Activated naive CD4-positive, alpha-beta T cell treated with anti-CD3 and anti-CD28 coated beads, Interleukin-2, amount 50 U/mL, for 72 hours (primary cell): ENCODE measurements at places on chromosomes 2 and 18.

DNA sequence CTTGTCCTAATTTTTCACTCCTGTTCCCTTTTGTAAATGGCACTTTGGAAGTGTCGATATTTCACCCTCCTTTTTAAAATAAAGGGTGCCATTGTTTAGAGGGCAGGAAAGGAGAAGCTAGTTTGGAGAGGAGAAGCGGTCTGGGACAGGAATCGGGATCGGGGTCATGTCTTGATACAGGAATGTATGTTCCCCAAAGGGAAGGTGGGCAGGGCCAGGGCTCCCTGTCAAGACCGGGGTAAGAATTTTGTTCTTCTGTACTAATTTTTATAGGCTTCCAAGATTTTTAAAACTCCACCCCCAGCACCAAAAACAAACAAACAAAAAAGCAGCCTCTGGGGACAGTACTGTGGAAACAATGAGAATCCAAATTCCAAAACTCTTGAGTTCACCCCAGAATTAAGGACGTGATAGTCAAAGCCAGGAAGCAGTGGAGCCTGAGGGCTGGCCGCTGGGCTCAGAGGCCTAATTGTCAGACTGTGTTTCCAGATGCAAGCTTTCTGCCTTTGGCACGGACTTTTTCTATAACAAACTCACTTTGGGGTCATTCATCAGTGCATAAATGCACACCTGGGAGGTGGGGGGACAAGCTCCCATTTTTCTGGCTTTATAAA lies 250.4 kb upstream of the SIX2 start:
- DNase-seq = no peak

- DNase-seq = no peak
Observed at GRCh38 chr2:8965216-8965969, 38.1 kb downstream of the MBOAT2 start.

GRCh38 chr2:211881449-211881848 lies 657.2 kb downstream of the ERBB4 start:
- no peak for DNase-seq

GRCh38 chr2:73297151-73297559 lies 3.8 kb upstream of the EGR4 start:
- no peak for DNase-seq

DNA sequence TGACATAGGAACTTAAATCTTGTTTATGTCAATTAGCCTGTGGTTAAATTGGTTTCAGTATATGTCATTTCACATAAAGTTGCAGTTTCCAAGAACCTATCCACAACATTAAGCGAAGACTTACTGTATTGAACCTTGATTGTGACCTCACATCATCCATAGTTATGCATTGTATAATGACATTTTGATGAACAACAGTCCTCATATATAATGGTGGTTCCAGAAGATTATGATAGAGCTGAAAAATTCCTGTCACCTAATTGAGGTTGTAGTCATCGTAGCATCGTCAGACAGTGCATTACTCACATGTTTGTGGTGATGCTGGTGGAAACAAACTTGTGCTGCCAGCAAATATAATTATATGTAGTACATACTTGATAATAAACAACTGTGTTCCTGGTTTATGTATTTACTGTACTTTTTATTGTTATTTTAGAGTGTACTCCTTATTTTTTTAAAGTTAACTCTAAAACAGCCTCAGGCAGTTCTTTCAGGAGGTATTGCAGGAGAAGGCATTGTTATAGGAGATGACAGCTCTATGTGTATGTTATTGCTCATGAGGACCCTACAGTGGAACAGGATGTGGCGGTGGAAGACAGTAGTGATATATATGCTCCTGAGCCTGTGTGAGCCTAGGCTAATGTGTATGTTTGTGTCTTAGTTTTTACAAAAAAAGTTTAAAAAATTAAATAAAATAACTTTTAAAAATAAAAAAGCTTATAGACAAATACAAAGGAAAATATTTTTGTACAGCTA lies 56.6 kb downstream of the UBE2E3 start:
- DNase-seq = no peak

- DNase-seq = no peak
Observed at GRCh38 chr18:48771641-48772375, 179.0 kb downstream of the SMAD7 start.

DNA sequence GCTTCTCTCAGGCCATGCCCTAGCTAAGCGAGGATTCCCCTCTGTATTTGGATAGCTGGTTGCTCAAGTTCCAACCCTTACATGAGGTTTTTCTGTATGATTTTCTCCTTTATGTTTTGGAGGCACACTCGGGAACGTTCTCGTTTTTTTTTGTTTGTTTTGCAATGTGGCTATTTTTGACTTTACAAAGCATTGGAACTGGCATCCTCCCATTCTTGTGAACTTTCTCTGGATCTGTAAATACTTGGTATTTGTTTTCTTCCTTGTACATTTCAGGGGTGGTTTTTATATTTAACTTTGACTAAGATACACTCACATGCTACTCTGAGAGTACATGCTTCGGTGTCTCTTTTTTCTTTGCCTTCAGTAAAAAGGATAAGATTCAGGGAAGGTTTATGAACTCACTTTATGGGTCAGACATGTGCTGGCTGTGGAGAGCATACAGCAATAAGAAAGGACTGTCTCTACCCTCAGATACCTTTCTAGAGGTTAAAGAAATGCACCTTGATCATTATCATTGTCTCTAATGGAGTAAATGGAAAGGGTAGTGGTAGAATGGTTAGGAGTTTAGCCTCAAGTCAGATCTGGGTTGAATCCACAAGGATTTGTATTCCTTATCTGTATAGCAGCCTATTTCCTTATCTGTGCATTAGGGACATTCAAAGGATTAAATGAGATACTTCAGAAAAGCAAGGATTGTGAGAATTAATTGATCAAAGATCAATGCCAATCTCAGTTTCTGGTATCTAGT lies 61.9 kb downstream of the MEIS1 start:
- no peak for DNase-seq

- DNase-seq = no peak
Observed at GRCh38 chr2:53129851-53130250, 637.8 kb upstream of the CHAC2 start.

DNA sequence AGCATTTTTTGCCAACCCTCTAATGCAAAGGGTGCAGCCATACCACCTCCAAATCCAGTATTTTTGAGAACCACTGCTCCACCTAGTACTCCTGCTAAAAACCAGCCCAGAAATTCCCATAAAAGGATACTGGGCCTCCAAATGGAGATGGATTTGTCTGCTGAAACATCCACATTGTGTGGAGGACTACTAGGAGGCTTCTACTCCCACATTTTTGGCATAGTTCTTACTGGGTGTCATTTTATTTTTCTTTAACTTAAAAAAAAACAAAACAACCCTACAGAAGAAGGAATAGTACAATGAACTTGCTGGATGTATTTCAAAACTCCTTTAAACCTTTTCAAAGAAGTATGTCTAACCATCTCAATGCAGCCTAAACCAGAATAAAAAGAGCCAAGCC lies 219.2 kb downstream of the SRBD1 start:
- DNase-seq = no peak

DNA sequence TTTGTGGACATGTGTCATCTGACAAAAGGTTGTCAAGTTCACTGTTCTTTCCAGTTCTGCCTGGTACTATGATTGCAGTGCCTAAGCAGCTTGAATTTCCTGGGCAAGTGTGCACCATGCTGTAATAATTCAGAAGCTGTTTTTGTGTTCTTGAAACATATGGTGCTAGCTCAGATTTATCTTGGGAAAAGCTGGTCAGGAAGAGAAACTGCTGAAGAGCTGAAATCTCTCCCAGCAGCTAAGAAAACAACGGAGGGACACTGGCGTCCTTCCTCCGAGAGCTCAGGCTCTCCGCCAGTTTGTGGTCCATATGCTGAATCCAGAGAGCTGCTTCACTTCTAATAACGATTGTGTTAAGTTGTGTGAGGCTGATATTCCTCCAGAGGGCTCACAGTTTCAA lies 642.0 kb downstream of the DPP10 start:
- DNase-seq = no peak

DNA sequence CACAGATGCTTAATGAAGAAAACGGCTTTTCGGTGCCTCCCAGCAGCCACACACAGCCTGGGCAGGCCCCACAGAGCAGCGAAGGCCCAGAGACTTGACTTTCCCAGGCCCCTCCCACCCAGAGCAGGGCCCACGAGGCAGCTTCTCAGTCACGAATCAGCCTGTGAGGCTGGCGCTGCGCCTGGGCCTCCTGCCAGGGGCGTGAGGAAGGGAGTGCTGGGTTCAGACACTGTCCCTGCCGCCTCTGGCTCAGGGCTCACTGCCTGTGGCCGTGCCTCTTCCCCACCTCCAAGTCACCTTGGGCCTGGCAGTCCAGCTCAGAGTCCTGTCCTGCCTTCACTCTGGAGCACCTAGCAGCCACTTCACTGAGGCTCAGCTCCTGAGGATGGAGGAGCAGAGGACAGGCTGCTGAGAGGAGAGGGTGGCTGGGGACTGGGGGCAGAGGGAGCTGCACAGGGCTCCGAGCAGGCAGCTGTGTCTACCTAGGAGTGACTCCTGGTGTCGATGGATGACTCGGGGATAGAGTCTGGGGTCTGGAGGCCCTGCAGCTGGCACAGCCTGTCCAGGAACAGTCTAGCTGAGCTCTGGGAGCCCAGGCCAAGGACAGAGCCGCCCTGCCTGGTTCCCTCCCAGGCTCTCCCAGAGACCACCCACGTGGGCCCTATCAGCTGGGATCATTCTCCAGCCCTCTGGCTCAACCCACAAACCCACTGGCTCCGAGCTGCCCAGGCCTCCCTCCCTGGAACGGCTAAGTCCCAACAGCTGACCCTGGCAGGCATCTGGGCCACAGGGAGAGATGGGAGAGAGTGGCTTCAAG lies 36.4 kb upstream of the FOSL2 start:
- no peak for DNase-seq

GRCh38 chr2:155733091-155733853 lies 599.2 kb downstream of the NR4A2 start:
- DNase-seq = no peak

GRCh38 chr2:146246002-146246735 lies 1598.7 kb upstream of the ACVR2A start:
- no peak for DNase-seq

DNA sequence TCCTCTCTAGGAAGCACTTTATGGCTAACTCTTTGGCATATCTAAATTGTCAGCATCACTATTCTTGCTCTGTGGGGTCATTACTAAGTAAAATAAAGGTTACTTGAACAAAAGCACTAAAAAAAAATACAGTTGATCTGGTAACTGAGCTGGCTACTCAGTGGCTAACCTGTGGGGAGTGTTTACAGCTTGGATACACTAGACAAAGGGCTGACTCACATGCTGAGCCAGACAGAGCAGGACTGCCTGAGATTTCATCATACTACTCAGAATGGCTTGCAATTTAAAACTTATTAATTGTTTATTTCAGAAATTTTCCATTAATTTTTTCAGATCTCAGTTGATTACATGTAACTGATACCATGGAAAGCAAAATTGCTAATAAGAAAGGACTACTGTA lies 1690.4 kb upstream of the SLC39A10 start:
- DNase-seq = no peak

DNA sequence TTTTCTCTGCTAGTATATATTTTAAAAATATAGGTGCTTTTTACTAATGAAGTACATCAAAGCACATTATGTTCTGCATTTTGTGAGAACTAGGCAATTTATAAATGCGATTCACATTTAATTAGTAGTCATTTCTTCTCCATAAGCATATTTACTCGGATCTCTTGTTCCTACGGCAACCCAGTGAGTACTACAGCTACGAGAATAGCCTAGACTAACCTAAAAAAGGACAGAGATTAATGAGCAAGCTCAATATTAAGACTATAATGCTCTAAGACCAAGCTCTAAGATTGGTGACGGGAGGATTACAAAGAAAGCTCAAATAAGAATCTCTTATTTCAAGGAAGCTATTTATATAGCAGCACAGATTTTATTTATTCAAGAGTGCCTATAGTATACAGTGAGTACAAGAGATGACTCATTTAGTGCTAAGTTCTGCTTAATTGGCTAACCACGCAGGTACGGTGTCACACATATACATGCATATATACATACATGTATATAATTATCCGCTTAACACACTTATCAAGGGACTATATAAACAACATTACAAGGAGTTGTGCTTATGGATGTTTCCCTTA lies 364.7 kb downstream of the GPD2 start:
- DNase-seq = no peak

- no peak for DNase-seq
Observed at GRCh38 chr18:13661779-13662256, 64.5 kb downstream of the FAM210A start.

GRCh38 chr18:6493194-6493593 lies 78.5 kb upstream of the L3MBTL4 start:
- DNase-seq = no peak

DNA sequence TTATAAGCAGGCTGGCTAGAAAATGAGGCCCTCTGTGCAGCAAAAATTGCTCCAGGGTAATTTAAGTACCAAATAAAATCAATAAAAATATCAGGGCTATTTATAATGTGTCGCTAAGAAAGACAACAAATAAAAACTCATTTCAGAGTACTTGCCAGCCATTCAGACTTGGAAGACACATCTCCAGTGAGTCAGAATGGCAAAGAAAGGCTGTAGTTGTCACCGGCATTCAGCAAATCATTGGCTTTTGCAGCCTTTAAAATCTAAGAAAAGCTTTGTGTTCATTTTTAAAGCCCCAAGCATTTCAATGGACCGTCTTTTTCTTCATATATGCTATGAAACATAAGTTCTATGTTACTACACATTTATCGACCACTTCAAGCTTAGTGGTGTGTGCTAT lies 141.1 kb upstream of the HNMT start:
- DNase-seq = no peak

GRCh38 chr18:79944126-79944731 lies 7.2 kb downstream of the SLC66A2 start:
- no peak for DNase-seq

DNA sequence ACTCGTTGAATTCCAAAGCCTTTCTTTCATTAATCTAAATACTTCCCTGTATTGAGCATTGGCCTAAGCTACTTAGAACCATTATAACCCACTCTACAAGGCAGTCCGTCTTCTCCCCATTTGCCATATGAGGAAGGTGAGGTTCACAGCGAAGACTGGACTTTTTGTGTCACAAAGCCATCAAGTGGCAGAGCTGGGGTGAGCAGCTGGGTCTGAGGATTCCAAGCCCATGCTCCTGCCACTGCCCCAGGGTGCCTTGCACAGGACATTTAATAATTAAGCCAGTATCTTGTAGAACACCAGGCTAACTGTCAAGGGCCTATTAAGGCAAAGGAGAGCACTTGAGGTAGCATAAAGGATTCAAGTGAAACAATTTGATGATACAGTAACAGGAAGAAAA lies 68.8 kb upstream of the ZNF397 start:
- no peak for DNase-seq

GRCh38 chr2:237141571-237142051 lies 55.9 kb downstream of the COPS8 start:
- no peak for DNase-seq

GRCh38 chr2:8882094-8882493 lies 44.7 kb upstream of the KIDINS220 start:
- no peak for DNase-seq

DNA sequence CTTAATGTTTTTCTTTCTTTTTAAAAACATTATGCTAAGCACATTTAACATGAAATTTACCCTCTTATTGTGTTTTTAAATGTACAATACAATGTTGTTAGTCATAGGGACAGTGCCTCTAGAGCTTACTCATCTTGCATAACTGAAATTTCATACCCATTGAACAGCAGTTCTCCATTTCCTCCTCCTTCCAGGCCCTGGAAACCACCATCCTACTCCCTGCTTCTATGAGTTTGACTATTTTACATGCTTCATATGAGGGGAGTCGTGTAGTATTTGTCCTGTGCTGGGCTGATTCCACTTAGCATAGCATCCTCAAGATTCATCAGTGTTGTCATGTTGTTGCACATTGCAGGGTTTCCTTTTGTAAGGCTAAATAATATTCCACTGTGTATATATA lies 92.6 kb downstream of the SPATS2L start:
- no peak for DNase-seq
